Activated CD4-positive, alpha-beta memory T cell treated with anti-CD3 and anti-CD28 coated beads for 36 hours (primary cell): ENCODE measurements at places on chromosomes 2 and 18.

- DNase-seq, result peak; percentile 88
Measured at GRCh38 chr2:46239847-46240181, 57.4 kb upstream of the EPAS1 start.

DNA sequence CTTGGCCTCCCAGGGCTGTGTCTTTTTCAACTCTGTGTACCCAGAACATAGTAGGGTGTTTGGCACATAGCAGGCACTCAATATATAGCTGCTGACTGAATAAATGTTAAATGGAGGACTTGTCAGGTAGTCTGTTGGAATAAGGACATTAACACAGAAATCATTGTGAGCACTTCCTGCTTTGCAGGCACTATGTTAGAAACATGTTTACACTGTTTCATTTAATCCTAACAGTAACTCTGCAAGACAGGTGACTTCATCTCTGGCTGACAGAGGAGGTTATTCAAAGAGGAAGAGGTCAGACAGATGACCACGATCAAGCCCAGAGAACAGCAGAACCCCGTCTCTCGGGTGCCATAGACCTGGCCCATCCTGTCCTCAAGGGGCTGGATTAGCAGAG is 28.0 kb upstream of the PIEZO2 start:
- no peak for DNase-seq

DNA sequence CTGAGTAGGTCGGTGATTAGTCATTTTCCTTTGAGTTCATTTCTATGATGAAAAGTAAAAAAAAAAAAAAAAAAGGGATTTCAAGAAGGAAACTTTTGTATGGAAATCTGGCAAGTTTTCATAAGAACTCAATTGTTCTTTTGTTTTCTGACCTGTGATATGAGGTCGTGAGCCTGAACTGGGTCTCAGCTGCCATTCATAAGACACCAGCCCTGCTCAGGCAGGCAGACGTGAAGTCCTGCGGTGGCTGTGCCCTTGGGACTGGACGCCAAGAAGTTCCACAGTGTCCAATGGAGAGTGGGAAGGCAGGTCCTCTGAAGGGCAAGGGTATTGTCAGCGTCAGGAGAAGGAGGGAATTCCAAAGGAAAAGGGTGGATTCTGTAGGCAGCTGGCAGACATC is 183.9 kb downstream of the NCK2 start:
- DNase-seq, result no peak

DNA sequence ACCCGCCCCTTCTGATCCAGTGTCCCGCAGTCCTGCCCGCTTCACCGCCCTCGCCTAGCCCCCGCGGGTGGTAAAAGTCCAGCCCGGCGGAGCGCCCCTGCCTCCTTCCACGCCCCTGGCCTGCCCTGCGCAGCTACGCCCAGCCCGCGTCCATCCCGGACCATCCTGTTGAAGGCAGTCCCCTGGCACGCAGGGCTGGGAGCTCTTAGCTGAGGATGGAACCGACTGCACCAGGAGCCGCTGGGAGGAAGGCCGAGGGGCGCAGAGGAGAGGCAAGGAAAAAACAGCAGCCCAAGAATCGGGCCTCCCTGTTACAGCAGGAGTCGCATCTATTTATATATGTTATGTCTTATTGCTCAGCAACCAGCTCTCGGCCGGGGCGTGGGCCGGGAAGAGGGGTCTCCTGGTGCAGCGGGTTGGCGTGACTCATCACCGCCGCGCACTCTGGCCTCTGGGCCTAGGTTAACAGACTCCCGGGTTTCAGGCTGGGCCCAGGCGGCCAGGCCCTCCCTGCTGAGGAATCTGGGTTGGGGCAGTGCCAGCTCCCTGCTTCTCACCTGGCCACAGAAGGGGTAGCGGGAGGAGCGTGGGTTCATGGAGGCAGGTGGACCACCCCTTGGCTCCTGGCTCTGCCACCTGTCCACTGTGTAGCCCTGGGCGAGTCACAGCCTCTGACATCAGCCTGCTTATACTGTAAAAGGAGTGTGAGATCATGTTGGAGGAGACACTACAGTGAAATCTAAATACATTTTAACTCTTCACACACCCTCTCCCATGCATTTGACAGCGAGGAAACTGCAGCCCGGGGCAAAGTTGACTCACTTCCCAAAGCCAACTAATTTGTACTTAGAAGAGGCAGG is 13.4 kb upstream of the MAP3K2 start:
- peak; percentile 68 for DNase-seq

DNA sequence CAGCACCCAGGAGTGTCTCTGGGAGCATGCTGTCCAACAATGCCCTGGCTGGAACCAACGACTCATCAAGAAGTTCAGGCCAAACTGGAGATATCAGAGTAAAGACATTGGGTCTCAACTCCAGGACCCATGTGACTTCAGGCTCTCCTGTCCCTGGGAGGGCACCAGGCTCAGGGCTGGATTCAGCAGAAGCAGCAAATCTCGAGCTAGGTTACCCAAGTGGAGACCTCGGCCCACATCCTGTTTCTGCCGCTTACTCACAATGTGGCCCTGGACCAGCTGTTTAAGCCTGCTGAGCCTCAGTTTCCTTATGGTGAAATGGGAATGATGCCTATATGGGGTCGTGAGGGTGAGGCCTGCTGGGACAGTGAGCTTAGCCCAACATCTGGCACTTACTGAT is 9.3 kb upstream of the OTOF start:
- DNase-seq, result no peak

DNA sequence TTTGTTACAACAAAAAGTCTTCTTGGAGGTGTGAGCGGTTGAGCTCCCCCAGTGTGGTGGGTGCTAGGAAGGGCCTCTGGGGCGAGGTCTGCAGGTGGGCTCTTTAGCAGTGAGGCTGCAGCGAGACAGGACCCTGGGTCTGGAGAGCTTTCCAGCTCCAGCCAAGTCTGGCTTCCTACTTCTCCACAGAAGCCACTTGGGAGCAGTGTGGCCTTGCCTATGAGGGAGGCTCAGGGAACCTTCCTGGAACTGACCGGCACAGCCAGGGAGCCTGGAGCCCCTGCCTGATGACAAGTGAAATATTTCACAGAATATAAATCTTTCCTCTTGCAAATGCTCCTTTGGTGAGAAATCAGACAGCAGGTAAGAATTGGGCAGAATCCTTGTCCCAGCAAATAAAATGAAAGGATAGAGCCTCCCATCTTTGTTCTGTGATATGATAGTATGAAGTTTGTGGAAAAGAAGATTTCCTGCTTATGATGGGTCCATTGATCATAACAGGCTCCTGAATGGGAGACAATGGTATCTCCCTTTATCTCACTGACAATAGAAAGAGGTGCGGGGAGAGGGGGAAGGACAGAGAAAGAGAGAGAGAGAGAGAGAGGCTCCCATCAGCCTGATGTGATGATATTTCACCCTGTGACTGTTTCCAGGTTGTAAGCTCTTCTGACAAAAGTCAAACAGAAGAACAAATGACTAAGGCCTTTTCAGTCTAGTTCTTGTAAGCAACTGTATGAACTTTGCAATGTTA is 289.8 kb upstream of the SPRED2 start:
- DNase-seq, result no peak

DNA sequence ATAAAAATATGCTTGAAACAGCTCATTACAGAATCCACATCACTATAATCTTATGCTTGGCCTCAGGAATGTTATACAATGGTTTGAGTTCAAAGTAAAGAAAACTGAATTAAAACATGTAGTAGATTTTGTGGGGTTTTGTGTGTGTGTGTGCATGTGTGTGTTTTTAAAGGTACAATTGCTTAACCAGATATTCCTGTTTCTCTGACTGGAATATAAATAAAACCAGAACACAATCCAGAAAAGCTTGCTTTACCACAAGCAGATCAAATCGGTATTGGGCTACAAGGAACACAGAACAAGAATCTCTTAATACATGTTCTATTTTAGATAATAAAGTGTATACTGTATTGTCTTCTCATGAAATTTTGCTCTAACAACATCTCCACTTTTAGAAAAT is 110.0 kb downstream of the TMEM247 start:
- DNase-seq, result no peak

DNA sequence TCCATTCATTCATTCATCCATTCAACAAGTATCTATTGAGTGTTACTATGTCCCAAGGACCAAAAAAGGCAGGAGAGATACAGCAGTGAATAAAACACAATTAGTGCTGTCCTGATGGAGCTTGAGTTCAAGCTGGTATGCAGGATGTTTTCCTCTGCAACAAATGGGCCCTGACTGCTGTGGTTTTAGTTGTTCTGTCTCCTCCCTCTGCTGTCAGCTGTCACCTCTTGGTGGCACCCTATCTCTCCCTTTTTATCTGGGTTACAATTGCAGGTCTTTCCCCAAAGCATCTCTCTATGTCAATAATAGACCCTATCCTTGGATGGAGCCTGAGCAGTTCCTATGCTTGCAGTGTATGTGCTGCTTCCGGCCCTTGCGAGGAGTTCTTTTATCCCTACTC is 304.8 kb downstream of the PDE11A start:
- no peak for DNase-seq

DNA sequence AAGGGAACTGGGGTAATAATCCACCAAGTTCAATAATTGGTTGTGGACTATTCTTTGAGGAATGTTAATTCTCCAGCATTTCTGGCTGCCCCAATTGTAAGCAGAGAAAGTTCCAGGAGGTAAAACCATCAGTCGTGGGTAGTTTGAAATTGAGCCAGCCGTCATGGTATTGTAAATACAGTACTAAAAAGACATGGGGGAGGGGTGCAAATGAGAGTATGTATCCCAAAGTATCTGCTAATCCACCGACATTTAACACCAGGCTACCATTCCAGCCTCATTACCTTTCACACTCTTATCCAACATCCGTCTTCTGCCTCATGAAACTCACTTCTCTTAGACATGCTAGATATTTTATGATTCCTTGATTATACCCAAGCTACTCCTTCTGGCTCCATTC is 507.9 kb downstream of the ERBB4 start:
- no peak for DNase-seq

- peak; percentile 63 for DNase-seq
Measured at GRCh38 chr2:70785137-70785911, 5.1 kb downstream of the FIGLA start.

DNA sequence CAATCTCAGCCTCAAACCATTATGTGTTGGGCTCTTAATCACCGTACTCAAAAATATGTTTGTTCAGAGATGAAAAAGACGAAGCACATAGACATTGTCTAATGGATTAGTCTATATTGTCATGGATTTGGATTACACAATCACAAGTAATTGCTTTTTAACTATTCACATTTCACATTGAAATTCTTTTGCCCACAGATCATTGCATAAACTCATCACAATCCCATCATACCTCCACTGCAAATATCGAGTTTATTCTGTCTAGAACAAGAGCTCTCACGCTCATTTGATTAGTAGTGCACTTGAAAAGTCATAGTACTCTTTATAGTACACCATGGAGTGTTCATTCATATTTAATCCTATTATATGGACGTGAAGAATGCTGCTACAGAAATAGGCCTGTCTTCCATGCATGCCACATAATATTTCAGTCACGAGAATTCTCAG is 97.9 kb upstream of the SOX11 start:
- DNase-seq, result no peak

DNA sequence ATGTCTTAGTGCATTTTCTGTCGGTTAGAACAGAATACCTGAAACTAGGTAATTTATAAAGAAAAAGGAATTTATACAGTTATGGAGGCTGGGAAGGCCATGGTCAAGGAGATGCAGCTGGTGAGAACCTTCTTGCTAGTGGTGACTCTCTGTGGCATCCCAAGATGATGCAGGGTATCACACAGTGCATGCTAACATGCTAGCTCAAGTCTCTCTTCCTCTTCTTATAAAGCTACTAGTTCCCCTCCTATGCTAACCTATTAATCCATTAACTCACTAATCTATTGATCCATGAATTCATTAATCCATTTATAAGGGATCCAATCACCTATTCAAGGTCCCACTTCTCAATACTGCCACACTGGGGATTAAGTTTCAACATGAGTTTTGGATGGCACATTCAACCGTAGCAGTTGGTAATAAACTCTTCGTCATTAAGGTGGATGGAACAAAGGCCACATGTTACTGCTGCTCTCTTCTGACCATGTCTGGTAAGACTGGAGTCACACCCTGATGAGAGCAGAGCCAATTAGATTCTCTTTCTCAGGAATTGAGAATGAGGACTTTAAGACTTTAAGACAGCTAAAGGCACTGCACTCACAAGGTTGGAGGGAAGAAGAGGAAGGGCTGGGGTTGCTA is 211.6 kb upstream of the SMAD7 start:
- DNase-seq, result no peak

DNA sequence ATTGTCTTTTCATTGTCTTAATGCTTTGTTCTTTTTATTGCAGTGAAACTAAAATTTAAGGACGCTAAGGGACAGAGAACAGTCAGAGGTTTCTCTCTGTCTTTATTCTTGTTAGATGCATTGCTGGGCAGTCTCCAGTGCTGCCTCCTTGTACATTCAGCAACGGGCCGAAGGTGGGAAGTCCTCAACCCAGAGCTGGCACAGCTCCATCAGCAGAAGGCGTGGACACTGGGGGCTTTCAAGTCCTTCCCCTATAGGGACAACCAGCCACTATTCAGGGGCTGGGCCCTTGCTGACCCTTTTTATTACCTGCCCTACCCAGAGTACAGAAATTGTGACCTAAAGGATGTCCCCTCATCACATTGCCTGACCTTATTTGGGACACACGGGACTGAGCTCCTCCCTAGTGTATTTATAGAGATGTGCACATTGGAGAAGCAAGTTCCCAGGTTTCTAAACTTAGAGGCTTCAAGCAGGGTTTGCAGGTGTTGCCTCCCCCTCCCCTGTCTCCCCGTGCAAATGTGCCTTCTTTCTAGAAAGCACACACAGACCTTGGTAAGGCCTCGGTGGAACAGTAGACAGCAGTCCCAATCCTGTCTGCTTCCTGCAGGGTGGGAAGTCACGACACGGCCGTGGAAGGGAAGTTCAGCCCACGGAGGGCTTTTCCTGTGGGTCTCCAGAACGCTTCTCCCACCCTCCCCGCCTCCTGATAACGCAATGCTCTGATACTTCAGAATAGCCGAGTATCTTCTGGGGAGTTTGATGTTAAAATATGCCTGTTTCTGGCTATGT is 68.2 kb downstream of the ZCCHC2 start:
- no peak for DNase-seq

DNA sequence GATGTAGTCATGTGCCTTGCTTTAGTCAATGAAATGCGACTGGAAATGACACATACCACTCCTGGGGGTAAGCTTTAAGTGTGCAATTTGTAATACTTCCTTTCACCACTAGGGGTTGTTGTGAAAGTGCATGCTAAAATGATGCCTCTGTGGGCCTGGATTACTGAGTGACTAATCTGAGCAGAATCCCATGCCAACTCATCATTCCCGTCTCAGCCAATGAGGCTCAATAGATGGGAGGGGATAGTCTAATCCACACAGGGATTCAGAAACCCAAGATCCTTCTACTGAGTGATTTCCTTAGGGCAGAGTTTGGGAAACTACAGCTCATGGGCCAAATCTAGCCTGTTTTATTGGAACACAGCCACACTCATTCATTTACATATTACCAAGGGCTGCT is 54.0 kb downstream of the HRH4 start:
- DNase-seq, result no peak
